ENCODE measurements at places on chromosomes 13 and 19.

- DNase-seq, result no peak
These were observed 4.7 kb downstream of the DCAF15 start for GRCh38 chr19:13957051-13957450.

DNA sequence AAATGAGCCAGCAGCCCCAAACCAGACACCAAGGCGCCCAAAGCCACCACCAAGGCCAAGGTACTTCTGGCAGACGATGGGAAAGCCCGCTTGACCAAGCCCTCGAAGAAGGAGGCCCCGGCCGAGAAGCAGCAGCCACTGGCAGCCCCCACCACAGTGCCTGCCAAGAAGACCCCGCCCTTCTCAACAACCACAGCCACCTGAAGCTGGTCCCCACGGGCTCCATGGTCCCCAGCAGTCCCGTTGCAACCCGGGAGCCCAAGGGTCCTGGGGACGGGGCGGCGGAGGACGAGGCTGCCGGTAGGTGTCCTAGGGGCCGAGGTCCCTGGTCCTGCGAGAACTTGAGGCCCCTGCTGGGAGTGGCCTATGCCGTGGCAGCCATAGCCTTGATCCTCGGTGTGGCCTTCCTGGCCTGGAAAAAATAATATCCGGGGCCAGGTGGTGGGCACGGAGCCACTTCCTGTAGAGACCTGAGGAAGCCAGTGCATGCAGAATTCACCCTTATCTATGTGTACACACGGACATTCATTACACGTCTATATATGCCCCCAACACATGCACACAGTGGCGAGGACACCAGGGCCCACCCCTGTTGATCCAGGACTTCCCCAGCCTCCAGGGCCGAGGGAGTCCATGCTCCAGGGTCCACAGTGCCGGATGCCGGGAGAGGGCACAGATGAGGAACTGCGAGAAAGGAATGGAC is 13.8 kb downstream of the C1QTNF9 start:
- DNase-seq, result no peak

DNA sequence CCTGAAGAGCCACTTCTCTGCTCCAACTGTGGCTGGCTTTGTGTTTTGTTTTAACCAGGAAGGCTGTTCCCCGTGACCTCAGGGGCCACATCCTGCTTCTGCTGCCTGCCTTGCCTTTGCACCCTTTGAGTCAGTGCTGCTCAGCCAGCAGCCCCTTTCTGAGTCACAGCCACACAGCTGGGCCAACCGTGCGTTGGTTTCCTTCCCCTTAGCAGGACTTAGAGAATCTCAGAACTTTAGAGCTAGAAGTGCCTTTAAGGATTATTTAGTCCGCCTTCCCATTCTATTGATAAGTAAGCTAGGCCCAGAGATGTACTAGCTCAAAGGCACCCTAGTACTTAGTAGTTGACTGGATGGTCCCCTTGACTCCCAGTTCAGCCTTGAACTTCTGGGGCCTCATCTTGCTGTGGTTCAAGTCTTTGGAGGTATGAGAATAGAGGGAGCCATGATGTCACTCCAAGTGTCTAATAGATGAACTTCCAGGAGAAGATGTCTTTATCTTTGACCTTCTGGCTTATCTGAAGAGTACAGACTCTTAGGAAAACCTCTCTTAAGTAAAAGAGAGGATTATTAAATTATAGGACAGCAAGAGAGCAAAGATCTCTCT is 8.0 kb downstream of the RGCC start:
- no peak for DNase-seq

DNA sequence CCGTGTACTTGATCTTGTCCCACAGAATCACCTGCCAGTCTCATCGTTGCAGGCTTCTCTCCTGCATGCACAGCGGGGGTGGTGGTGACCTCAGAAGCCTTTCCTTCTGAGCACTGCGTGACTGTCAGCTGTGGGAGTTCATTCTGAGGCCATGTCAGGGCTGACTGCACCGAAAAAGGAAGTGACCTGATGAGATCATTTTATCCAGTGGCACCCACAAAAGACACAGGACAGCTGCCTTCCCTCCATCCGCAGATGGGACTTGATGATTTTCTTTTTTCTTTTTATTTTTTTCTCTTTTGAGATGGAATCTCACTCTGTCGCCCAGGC is 89.7 kb downstream of the RAB20 start:
- peak; percentile 59 for DNase-seq

GRCh38 chr13:30017880-30018279 is 167.5 kb upstream of the UBL3 start:
- peak; percentile 41 for DNase-seq

DNA sequence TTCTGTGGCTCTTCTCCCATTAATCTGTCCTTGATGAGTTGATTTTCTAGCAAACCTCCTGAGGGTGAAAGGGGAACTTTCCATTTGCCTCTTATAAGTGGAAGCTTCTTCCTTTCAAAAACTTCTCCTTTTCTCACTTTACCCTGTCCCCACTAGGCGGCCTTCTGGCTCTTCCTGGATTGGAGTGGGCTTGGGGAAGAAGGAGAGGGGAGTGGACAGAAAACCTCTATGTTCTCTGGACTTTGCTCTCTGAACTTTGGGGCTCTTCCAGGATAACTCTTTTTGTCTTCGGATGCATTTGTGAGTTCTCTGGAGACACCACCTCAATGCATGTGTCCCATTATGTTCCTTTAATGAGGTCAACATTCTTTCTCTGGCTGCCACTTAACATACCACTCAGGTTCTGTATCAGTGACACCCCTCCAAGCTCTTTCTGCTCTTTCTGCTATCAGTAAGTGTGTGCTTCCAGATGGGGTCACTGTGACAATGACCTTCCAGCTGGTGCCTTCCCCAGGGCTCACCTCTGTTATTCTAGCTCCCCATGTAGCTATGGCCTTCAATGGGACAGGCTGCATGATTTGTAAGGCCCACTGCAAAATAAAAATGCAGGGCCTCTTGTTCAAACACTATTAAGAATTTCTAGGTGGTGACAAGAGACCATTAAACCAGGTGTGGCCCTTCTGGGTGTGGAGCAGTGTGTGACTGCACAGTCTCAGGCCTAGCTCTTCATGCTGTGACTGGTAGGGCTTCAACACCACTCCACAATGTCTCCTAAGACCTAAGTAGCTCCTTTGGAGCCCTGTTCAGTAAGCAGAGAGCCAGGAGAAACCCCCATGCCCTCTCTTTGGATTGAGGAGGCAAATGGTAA is 389.2 kb downstream of the EFNB2 start:
- DNase-seq, result no peak

DNA sequence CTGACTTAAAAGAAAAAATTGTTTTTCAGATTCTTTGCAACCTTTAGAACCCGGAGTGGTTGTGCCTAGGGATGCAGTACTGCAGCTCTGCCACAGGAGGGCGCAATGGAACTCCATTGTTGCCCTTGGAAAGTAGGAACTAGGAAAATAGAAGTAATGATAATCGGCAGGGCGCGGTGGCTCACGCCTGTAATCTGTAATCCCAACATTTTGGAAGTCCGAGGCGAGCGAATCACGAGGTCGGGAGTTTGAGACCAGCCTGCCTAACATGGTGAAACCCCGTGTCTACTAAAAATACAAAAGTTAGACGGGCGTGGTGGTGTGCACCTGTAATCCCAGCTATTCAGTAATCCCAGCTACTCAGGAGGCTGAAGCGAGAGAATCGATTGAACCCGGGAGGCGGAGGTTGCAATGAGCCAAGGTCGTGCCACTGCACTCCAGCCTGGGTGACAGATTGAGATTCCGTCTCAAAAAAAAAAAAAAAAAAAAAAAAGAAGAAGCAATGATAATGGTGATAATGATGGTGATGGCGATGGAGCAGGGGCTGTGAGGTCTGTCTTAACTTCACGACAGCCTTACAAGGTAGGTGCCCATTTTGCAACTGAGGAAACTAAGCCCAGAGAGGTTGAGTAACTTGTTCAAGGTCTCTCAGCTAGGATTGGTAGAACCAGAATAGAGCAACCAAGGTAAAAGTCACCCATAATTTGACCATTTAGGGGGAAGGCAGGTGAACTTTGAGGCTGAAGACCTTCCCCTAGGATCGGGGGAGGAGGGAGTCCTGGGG is 5.5 kb upstream of the ADAMTS10 start:
- DNase-seq, result no peak

DNA sequence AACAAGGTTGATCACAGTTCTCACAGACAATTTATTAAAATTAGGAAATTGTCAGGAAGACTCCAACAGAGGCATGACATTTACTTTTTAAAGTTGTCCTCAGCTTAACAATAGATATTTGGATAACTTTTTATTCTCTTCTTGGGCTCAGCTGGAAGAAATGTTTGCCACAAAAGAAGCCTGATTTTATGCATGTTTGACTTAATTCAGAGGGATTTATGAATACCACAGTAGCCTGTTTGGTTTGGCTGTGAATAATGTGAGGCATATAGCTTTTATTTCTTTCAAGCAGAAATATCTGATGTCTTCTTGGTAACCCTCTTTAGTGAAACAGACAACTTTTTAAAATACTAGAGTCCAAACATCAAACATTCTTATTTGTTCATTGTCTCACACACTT is 1464.5 kb upstream of the SLC10A2 start:
- DNase-seq, result no peak

DNA sequence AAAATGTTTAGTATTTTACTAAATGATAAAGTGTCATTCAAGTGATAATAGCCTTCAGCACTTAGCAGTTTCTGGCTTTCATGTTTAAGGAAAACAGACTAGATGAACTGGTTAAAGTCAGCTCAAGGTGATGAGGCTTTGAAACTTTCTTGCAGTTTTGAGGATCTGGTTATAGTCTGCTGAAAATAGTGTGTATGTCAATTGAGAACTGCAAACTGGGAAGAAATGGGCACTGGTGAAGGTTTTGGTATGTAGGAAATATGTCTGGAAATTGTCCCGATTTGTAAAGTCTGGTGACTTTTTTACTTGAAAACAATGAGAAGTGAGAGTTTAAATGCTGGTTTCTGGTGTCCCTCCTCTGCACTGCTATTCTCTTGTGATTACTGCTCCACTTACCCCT is 36.8 kb upstream of the SOX21 start:
- DNase-seq, result no peak

DNA sequence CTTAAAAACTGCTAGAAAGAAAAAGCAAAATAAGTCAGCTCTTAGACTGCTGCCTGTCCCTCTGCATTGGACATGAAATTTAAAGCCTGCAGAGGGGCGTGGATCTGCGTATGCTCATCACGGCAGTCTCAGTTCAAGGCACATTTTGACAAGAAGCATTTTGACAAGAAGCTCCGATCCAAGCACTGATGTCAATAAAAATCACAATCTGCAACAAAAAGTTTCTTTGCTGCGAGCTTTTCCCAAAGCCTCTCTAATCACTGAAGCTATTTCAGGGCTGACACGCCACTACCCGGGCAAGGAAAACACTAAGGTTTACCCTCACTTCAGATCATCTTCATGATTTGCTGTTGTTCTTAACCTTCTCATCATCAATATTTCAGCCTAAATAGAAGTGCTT is 7.4 kb downstream of the DCUN1D2 start:
- no peak for DNase-seq

GRCh38 chr13:75091718-75092117 is 390.3 kb downstream of the TBC1D4 start:
- DNase-seq, result no peak

- DNase-seq, result no peak
These were observed 27.0 kb upstream of the ZNF726 start for GRCh38 chr19:23887642-23888041.

DNA sequence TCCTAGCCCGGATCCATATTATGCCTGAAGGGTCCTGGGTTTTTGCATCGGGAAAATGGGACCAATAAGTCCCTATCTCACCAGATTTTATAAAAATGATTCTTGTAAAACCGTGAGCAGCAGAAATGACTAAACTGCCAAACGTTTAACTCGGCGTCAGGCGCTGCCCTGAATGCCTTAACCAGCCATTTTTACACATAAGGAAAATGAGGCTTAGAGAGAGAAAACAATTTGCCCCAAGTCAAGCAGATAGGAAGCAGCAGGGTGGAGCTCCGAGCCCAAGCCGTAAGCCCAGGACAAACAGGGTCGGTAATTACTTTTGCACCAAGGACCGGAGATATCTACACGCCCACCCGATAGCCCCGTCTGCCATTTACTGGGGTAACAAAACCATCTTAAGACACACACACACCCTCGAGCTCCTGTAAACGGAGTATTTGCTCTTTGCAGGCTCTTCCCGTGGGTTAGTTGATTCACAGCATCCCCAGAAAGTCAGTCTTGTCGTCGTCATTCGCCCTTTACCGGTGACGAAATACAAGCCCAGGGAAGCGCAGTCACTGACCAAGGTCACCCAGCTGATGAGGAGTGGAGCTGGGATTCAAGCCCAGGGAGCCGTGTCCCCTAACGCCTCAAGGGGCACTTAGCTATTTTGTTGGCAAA is 16.0 kb upstream of the MRI1 start:
- no peak for DNase-seq

- no peak for DNase-seq
These were observed 861.9 kb downstream of the GPC5 start for GRCh38 chr13:92260363-92260762.

DNA sequence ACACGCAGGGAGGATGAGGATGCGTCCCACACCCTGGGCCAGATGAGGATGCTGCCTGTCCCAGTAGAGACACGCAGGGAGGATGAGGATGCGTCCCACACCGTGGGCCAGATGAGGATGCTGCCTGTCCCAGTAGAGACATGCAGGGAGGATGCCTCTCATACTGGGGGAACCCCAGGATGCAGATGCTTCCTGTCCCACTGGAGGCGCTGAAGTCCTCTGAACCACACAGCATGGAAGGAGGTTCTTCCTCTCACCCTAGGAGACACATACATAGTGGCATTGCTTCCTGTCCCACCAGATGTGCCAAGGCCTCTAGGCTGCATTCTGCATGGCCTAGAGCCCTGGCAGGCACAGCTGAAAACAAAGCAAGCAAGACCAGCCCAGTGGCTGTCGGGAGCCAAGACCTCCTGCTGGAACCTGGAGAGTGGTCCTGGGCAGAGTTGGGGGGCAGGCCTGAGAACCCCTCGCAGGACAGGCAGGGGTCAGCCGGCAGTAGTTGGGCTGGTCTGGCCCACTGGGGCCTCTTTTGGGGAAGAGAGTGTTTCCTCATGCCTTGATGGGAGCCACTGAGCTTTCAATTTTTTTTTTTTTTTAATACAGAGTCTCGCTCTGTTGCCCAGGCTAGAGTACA is 4.3 kb downstream of the HPN start:
- DNase-seq, result peak; percentile 76

- no peak for DNase-seq
These were observed 213.1 kb upstream of the SGCG start for GRCh38 chr13:22967669-22968068.

DNA sequence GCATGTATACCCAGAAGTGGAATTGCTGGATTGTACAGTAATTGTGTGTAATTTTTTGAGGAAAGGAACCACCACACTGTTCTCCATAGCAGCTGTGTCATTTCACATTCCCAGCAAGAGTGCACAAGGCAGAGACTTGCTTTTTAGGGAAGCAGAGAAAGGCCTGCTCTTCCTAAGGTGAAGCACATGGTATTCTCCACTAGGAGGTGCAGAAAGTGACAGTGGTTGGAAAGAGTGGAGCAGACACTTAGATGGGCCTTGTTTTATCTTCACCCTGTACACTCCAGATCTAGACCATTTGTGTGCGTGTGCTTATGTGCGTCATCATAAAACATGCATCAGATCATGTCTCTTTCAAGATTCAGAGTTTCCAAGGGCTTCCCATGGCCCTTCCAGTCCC is 35.0 kb downstream of the FAM124A start:
- DNase-seq, result no peak

GRCh38 chr13:73741111-73741510 is 393.1 kb downstream of the KLF12 start:
- no peak for DNase-seq
